Cortex of kidney (tissue), 1 donor: ENCODE measurements at places on chromosomes 13 and 19.

DNA sequence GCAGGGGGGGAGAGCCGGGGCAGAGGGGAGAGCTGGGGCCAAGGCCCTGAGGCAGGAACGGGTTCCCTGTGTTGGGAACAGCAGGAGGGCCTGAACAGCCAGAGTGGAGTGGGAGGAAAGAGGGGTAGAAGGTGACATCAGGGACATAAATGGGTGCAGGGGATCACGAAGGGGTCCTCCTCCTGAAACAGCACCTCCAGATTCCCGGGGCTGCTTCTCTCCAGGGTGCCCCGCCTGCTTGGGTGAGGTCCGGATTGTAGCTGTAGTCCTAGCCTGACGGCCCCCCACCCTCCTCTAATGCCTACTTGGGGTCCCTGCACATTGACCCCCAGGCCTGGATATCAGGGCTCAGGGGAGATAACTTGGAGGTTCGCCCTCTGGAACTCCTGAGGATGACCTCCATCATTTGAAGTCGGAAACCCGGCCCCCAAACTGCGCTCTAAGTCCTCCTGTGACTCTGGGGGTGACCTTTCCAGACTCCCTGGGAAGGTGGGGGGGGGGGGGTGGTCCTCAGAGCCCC, 473 bp upstream of the SCN1B start:
- no peak for DNase-seq

DNA sequence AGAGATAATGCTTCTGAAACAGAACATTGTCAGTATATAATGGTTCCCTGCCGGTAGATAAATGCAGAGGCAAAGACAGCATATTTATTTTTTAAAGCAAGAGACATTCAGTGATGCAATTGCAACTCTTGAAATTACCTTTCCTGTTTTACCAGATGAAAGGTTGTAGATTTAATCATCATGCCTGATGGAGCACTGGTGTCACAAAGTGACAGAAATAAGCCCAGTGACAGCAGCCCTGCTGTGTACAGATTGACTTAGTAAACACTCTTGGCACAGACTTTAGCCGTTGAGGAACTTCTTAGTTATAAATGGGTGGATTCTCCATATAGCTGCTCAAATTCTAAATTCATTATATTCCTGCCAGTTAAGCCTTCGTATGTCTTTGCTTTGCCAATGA, 172.5 kb downstream of the ITGBL1 start:
- DNase-seq: no peak

- DNase-seq: no peak
Observed at GRCh38 chr13:110354123-110354627, 47.1 kb downstream of the COL4A2 start.

GRCh38 chr19:28642787-28643683, 569.9 kb downstream of the UQCRFS1 start:
- no peak for DNase-seq

- no peak for DNase-seq
Observed at GRCh38 chr19:3761382-3762129, at the start of gene APBA3. Gene APBA3, minus strand, starts transcription at chr19:3761692. Its CDS starts 1,428 bp downstream, at chr19:3760264.

DNA sequence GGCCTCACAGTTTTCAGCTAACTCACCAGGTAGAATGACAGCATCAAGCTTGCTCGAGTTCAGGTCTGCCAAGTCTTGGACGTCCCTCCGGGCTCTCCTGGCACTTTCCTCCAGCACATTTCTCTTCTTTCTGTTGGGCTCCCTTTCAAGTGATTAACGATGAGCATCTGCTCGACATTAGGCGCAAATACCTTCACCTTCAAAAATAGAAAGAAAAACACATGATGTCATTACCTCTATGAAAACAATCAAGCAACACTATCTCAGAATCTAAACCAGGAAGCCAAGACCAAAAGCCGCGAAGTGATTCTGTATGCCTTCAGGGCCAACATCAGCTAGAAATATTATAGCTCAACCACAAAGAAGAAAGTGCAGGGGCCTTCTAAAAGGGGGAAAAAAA, 15.4 kb upstream of the CLN5 start:
- DNase-seq: no peak

GRCh38 chr19:30102239-30102638, 160.2 kb downstream of the URI1 start:
- no peak for DNase-seq

DNA sequence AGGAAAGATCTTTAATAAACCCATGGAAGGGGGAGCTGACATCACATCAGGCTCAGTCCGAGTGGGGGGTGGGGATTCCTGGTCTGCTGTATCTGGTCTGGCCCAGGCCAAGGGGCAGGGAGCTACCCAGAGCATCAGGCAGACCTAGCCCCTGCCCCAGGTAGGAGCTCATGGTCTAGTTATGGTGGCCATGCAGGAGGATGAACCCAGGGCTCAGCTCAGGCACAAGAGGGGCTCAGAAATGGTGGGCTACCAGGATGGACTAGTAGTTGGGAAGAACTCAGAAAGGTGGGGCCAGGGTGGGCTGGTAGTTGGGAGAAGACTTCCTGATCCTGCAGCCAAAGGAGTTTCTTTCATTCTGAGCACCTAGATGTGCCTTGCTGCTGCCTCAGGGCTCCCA, 14.3 kb downstream of the VSTM2B start:
- no peak for DNase-seq

GRCh38 chr19:55463583-55464031, 944 bp downstream of the C19orf85 start:
- no peak for DNase-seq

DNA sequence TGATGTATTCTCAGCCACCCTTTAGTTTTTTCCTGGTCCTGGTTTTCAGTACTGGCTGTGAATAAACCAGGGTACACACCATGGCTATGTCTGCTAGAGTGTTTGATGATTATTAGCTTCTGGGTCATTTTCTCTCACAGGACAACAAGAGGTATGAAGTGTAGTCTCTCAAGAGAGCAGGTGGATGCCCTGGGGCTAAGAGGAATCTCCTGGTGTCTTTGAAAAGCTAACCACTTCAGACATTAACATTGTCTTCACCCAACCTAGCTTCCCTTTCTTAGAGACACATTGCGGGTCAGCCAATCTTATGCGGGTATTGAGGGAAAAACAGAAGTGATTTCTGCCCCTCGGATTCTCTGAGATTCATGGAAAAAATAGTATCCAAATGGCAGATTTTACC, 1.6 kb downstream of the ZNF730 start:
- no peak for DNase-seq
